Stimulated activated CD4-positive, alpha-beta T cell treated with anti-CD3 and anti-CD28 coated beads, Interleukin-4, amount 100 ng/mL, for 48 hours (primary cell): ENCODE measurements at places on chromosomes 4 and X.
A peak's percentile ranks its signal among the peaks of the same experiment; 100 is the strongest.

DNA sequence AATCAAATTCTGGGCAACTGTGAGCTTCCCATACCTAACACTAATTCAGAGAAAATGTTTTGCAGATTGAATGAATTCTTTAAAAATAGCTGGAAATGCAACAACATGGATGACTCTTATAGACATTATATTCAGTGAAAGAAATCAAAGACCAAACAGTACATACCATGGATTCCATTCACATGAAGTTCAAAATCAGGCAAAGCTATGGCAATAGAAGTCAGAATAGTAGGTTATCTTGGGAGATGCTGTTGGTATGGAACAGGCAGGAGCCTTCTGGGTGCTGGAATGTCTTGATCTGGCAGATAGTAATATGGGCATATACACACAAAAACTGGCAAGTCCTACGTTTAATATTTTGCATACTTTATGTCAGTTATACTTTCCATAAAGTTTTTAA lies 25.5 kb upstream of the CBLL2 start:
- DNase-seq: no peak

DNA sequence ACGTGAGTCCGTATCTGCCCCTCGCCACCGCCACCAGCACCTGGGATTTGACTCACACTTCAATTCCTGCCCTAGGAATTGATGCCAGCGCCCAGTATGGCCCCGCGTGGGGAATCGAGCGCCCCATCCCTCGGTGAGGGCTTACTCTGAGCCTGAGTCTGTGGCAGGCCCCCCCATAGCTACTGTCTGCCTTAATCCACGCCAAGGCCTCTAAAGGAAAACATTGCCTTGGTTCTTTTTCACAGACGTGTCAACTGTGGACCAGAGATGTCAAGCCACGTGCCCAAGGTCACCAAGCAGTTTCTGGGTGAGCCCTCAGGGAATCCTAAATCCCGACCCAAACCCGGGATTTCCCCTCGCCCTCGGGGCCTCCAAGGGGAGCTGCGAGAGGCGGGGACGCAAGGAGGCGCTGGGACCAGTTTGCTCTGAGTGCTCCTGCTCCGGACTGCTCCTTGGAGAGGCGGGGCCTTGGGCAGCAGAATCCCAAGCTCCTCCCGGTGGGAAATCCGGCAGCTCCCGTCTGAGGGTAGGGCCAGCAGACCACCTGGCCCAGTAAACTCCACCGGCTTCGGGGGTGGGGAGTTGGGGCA lies 12.9 kb downstream of the MSX1 start:
- DNase-seq: no peak

GRCh38 chr4:55675196-55675793 lies 39.2 kb upstream of the NMU start:
- DNase-seq: no peak

DNA sequence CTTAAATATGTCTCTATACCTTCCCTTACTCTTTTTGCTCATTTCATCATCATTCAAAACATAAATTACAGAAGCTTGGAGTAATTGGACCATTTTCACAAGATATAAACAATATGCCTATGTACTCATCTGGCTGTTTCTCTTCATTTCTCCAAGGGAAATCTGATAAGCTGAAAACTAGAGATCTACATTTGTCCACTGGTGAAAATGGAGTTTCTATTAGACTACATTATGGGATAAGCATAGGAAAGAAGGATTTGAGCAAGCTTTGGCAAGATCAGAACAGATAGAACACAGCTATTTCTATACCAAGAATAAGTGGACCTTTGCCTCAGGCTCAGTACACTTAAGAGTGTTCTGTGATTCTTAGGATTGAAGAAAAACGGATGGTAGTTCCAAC lies 404.4 kb downstream of the GASK1B start:
- no peak for DNase-seq

GRCh38 chr4:24686866-24687692 lies 102.7 kb upstream of the DHX15 start:
- peak; percentile 3 for DNase-seq

GRCh38 chr4:114100288-114101031 lies 121.0 kb upstream of the ARSJ start:
- no peak for DNase-seq

DNA sequence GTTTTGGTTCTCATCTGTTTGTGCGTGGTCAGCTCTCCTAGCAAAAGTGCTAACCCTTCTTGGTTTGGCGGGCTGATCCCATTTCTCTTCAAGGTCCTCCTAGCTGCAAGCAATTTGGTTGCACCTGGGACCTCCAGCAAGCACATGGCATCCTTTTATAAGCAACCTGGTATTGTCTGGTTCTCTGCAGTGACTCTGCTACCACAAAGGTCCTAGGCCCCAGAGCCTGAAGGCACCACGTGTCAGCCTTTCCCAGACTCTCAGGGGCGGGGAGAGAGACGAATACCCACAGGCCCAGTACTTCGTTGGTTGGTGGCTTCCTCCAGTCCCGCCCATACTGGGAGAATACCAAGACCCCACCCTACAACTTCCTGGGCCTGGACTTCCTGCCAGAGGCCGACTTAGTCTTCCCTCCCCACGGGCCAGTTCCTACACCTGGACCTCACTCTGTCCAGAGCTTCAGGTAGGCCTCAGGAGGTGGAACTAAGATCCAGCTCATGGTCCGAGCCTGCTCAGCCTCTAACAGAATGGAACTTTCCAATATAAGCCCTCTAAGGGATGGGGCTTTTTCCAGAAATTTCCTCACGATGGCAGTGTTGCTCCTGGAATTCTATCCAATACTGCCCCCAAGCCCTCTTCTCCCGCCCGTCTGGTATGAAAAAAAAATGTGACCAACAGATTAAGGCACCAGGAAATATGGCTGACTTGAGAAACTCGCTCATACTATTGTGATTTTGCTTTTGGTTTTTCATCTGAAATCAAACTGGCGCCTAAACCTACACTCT lies 192.5 kb upstream of the STK26 start:
- peak; percentile 16 for DNase-seq

DNA sequence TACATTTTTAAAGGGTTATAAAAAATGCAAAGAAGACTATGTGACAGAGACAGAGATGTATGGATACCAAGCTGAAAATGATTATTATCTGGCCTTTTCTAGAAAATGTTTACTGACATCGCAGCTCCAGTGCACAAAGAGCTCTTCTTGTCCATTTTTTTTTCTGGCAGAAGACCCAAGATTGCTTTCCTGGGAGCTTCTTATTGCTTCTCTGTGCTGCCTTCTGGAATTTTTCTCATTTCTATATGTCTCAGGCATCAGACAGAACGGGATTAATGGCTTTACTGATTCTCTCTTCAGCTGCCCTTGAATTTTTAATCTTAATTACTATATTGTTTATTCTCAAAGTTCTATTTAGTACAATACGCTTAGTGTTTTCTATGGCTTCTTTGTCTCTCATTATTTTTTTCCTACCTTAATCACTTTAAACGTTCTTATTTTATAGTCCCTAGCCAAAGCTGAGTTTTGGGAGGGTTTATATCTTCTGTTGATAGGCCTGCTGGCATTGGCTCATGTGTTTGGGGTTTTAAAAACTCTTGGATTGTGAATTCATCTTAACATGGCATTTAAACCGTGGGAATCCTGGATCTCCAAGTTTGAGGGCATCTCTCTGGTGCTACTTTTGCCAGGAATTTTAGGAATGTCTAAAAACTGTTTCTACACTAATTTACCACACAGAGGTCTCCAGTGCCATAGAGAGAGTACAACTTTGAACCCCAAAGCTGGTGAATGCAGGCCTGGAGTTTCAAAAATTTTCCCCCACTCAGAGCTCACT lies 138.9 kb upstream of the LNX1 start:
- no peak for DNase-seq

GRCh38 chr4:24705016-24705753 lies 90.2 kb upstream of the SOD3 start:
- DNase-seq: no peak

- no peak for DNase-seq
Observed at GRCh38 chr4:17097362-17097761, 198.9 kb upstream of the LDB2 start.

DNA sequence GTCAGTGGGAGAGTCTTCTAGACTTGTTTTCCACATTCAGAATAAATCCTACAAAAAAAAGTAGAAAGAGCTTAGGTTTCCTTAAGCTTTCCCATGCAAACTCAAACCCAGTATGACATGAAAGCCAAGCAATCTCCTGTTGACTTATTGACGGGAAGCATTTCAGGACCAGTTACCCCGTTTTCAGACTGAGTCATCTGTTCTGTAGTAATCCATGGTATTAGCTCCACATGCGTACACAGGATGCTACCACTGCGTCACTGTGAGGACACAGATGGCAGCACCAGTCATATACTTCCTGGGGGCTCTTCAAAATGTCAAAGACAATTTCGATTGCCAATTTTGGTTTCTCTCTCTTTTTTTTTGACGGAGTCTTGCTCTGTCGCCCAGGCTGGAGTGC lies 224.9 kb upstream of the MAD2L1 start:
- DNase-seq: no peak

DNA sequence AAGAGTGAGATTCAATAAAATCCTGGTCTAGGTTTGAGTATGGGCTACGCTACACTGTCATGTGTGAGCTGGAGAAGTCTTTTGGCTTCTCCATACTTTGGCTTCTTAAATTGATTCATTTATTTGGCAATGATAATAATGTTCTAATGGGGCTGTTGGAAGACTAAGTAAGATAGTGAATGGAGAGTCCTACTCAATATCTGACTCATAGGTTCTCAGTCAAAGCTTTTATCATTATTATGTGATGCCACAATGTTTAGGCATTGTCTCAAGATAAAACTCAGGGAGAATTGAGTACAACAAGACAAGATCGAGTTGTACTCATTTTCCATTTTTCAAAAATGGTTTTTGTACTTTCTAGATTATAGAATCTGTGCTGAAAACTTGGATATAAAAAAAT lies 92.5 kb upstream of the VEGFC start:
- no peak for DNase-seq
